ENCODE measurements at places on chromosomes 3 and 15. TPM values are rescaled to one million over a fixed set of nuclear protein-coding genes. Genes with fewer than 3 reads are reported as not detected.

GRCh38 chr3:792630-793029 is 300.2 kb upstream of the CNTN6 start:
- DNase-seq = no peak

DNA sequence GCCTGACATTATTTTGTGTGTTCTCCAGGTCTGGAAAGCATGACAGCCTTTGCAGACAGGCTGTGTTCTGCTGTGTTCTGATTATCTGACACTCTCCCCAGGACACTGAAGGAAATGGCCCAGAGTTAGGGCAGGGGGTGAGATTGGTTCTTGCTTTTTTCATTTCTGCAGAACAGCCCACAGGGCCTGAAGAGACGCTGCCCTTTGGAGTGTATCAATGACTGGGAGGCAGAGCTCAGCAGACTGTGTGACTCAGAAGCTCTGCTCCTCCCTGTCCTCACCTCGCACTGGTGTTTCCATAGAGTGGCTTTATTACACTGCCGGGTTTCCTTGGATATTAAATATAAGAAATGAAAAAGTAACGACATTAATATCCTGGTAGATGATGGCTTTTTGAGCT is 523.6 kb downstream of the NTRK3 start:
- no peak for DNase-seq

DNA sequence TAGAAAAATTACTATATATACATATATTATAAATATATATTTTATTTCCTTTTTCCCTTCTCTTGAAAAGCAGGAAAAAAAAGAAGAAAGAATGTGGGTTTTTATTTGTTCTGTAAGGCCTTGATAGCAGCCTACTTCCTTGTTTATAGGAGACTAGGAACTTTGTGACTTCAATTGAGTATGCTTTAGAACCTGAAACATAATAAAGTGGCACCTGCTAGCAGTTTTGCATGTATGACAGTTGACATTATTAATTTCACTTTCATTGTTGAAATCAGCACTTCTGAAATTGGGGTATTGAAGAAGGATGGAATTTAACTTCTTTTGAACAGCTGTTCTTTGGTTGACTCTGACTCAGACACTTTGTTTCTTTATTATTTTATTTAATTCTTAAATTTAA is 56.9 kb downstream of the GLCE start:
- DNase-seq = no peak

- DNase-seq = no peak
These were observed 41.0 kb downstream of the RNF111 start for GRCh38 chr15:59028387-59028955.

The CHRM5 gene
- not detected for total RNA-seq

DNA sequence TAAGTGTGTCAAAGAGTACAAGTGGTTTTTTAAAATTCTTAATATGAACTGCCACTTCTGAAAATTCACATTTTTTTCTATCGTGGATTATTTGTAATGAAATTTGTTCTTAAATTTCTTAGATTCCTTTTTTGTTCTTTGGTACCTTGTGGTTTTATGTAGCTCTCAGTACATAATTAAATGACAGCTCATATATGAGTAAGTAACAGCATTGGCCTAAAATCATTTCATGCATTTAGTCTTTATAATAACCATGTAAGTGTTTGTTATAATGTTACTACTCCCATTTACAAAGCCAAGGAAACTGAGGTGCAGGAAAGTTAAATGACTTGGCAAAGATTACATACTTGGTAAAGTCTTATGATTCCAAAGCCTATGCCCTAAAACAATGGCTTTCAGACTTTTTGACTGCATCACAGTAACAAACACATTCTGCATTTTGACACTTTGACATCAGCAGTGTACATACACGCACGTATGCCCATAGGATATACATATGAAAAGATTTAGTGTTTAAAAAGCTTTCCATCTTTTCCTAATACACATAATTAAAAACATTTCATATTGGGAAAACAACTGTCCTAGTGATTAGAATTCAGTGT is 14.9 kb downstream of the SPRED1 start:
- no peak for DNase-seq

The ACP3 gene
- not detected for total RNA-seq

The LYSMD2 gene
- 21.7 TPM for total RNA-seq

GRCh38 chr3:187684880-187685279 is 14.7 kb upstream of the SST start:
- DNase-seq = no peak

The SENP2 gene
- total RNA-seq = 28.8 TPM

DNA sequence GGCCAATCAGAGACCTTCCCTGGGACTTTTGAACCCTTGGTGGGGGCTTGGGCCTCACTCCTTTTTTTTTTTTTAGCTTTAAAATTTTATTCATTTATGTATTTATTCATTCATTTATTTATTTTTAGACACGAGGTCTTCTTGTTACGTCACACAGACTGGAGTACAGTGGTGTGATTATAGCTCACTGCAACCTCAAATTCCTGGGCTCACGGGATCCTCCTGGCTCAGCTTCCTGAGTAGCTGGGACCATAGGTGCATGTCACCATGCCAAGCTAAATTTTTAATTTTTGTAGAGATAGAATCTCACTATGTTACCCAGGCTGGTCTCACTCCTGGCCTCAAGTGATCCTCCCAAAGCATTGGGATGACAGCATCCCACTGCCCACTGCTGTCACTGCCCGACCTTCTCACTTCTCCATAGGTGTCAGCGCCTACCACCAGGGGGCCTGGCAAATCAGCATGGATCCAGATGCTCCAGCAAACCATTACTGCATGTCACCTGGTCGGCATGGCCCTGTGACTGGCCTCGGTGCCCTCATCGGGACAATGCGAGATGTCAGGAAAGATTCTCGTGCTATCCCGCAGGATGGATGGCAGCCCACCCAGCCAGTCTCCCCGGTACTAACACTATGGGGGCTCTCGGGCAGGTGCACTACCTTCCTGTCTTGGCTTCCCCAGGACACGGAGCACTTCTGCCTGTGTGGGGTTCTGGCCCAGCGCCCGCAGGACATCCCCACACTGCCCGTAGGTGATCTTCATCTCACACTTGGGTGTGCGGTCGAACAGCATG is 3.0 kb downstream of the MYL3 start:
- no peak for DNase-seq

The CPLX3 gene
- 0.35 TPM for total RNA-seq

DNA sequence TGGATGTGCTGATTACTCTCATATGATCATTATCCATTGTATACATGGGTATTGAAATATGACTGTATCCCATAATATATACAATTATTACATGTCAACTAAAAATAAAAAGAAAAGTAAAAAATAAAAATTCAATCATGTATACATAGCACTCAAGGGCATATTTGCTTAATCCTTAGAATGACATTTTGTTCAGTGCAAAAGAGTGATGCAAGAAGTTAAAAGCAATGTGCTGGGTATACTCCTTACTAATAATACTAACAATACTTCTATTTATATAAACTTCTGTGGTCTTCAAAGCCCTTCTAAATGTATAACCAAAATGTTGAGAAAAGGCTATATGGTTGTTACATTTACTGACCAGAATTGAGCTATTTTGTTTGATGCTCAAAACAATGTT is 23.2 kb upstream of the TM4SF1 start:
- no peak for DNase-seq

- no peak for DNase-seq
These were observed 989.0 kb downstream of the TBL1XR1 start for GRCh38 chr3:176208283-176208682.

DNA sequence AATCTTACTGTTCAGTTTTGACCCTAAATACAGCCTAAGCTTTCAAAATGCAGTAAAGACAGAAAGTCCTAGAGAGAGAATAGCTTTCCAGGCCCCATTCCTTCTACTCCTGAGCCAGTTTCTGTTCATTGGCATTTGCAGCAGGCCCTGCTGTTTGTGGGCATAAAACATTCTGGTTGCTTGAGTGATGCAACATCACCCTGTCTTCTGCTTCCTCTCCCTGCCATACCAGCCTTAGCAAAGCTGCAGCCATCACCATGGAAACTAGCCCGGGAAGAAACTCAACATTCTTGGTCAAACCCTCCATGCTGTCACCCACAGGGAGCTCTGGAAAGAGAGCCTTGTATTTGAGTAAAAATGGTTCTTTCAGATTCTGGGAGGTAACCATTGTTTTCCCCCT is 325.7 kb downstream of the MAGI1 start:
- no peak for DNase-seq

- DNase-seq = no peak
These were observed 39.6 kb downstream of the CCDC54 start for GRCh38 chr3:107416886-107417285.

The SLC51A gene
- not detected for total RNA-seq

GRCh38 chr15:83928878-83929418 is 275.0 kb downstream of the ADAMTSL3 start:
- no peak for DNase-seq

- DNase-seq = no peak
These were observed 77.0 kb downstream of the LPP start for GRCh38 chr3:188230962-188231361.

DNA sequence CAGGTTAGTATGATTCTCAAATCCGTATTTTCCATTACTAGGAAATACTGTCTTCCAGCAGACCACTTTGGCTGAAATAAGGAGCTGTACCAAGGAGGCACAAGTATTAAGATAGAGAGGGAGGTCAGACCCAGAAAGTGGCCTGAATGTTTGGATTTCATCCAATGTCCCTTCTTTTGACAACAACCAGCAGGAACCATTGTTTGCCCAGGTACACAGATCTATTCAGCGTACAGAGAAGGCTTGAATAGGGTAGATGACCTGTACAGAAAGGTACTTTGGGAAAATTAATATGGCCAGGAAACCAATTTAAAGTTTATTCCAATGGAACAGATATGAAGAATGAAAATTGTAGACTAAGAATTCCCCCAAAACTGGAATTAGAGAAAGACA is 12.6 kb downstream of the MTHFS start:
- no peak for DNase-seq

DNA sequence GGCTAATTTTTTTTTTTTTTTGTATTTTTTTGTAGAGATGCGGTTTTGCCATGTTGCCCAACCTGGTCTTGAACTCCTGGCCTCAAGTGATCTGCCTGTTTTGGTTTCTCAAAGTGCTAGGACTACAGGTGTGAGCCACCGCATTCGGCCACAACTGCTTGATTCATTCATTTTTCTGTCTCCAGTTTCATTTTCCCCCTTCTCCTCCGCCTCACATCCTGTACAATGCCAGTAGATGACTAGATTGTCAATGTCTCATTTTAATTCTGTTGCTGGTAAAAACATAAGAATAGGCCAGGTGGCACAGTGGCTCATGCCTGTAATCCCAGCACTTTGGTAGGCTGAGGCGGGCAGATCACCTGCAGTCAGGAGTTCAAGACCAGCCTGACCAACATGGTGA is 12.0 kb upstream of the ZNF592 start:
- peak; percentile 91 for DNase-seq

DNA sequence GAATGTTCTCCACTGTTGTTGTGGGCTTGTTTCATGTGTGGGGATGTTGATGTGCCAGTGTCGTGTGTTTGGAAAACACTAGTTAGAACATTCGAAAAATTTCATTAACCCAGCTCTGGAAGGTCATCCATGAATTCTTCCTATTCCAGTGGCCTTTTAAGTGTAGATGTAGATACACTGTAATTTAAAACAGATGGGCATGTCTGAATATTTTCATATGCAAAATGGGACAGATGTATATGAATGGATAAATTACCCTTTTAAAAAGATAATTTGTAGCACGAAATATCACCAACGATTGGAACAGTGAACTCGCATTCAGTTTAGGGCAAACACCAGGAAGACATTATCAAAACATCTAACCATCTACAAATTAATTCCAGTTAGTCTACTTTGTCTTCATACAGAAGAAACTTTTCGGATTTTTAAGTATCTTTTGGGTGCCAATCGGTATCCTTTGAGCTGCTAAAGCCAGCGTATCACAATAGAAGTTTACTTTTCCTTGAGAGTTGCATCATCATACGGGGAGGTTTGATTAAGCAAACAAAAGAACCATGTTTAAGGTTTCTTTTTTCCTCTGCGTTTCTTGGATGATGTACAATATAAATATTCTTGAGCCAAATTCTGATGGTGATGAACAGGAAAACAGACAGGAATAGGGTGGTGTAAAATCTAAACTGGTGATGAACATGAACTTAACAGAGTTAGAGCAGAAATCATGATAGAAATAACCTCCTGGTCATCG is 528.1 kb downstream of the FOXP1 start:
- no peak for DNase-seq

GRCh38 chr3:38608961-38609360 is 40.5 kb downstream of the SCN5A start:
- no peak for DNase-seq

The IQCF5 gene
- not detected for total RNA-seq

DNA sequence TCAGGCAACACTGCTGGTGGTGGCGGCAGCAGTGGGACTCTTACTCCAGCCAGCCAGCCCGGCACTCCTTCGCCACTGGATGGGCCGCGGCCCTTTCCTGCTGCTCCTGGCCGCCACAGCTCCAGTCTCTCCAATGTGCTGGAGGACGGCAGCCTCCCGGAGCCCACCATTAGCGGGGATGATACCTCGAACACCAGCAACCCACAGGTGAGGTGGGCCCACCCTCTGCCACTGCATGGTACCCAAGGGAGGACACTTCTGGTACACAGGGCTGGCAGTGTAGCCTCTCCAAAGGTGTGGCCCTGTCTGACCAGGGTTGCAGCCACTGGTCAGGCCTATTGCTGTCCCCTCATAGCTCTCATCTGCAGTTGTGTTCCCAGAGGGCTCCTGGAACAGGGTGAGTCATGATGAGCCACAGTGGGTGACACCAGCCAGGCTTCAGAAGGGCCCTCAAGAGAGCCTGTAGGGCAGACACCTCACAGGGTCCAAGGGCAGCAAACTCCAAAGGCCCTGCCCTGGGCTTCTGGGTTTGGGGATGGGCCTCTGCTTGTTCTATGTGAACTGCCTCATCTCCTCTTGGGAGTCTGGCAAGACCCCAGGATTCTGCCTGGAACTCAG is 20.8 kb downstream of the NBEAL2 start:
- DNase-seq = no peak

The SATB1 gene
- total RNA-seq = 164 TPM

The TTBK2 gene
- 20.0 TPM for total RNA-seq

GRCh38 chr3:72487078-72487765 is 361.0 kb downstream of the SHQ1 start:
- peak; percentile 61 for DNase-seq

All from activated CD8-positive, alpha-beta memory T cell treated with anti-CD3 and anti-CD28 coated beads, Interleukin-2, amount 10 ng/mL, durations not matched to agents 7 days and 5 days (primary cell).